ENCODE measurements at places on chromosomes 12 and 14.

- H3K27ac ChIP-seq = no peak overlapping the region
- H3K4me1 ChIP-seq = no peaks in the 10 kb centered on the region
- no peak overlapping the region for H3K4me3 ChIP-seq
- DNase-seq = no peak
Measured at GRCh38 chr12:25701290-25701689, 148.2 kb upstream of the LMNTD1 start.

- peaks cover 3% of the 10 kb centered on the region for H3K36me3 ChIP-seq
- H3K4me1 ChIP-seq = peaks cover 37% of the 10 kb centered on the region
- H3K27me3 ChIP-seq = peaks cover 3% of the 10 kb centered on the region
- no peak overlapping the region for H3K4me3 ChIP-seq
- no peak overlapping the region for H3K27ac ChIP-seq
Measured at GRCh38 chr12:64760808-64761573, 1.8 kb upstream of the GNS start.

GRCh38 chr12:94258593-94258992 lies 110.2 kb downstream of the PLXNC1 start:
- H3K27me3 ChIP-seq = no peaks in the 10 kb centered on the region
- H3K27ac ChIP-seq = no peak overlapping the region
- peaks cover 28% of the 10 kb centered on the region for H3K4me1 ChIP-seq
- H3K4me3 ChIP-seq = no peak overlapping the region
- peaks cover 45% of the 10 kb centered on the region for H3K36me3 ChIP-seq
- DNase-seq = no peak

GRCh38 chr12:57261428-57261865 lies 10.5 kb upstream of the STAC3 start:
- no peak overlapping the region for H3K4me3 ChIP-seq
- peaks cover 4% of the 10 kb centered on the region for H3K4me1 ChIP-seq
- no peak overlapping the region for H3K27ac ChIP-seq
- no peaks in the 10 kb centered on the region for H3K27me3 ChIP-seq
- peaks cover 20% of the 10 kb centered on the region for H3K36me3 ChIP-seq

DNA sequence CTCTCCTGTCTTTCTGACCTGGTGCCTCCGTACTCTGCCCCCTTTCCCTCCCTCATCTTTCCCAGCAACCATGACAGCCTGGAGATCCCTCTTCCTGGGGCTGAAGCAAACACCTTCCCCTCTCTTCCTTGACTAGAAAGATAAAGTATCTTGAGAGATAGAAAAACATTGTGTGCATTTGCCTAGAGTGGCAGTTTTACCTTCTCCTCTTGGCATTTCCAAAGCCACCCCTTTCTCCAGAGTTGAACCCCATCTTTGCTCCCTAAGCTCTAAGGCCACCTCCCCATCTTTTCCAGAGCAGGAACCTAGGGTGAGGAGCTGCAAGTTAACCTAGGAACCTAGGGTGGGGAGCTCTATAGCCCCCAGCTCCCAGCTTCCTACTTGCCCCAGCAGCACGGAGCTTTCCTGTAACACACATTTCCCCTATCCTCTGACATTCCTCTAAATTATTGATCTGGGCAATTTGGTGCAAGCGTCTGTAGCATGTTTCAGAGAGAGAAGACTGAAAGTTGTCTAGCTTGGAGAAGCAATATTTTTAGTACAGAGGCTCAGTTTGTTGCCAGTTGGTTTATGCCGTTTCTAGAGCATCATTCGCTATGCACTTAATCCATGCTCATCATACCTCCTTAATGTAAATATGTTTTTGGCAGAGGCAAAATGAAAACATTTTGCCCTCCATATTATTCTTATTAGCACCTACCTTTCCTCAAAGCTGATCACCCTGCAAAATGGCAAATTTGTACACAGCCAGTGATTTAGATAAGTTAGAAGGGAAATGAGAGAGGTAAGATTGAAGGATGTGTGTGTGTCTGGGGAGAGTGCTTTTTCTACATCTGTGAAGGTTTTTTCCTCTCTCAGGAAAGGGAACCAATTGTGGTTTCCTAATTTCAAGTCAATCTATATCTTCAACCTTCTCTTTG lies 5.4 kb upstream of the TBX3 start:
- H3K27ac ChIP-seq = no peak overlapping the region
- peaks cover 89% of the 10 kb centered on the region for H3K27me3 ChIP-seq
- no peak for DNase-seq
- H3K4me3 ChIP-seq = no peak overlapping the region
